Hepatic stellate cell (primary cell): ENCODE measurements at places on chromosomes 2 and 18.
A peak's percentile ranks its signal among the peaks of the same experiment; 100 is the strongest.

DNA sequence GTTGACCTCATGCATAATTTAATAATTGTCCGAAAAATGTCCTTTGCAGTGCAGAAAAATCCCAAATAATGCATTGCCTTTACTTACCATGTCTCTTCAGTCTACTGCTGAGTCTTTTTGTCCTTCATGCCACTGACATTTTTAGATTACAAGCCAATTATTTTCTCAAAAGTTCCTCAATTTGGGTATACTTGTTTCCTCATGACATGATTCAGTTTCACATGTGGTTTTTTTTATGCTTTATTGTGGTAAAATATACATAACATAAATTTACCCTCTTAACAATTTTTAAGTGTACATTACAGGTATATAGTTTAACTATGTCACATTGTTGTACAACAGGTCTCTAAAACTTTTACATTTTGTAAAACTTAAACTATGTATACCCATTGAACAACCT lies 81.0 kb downstream of the EPC2 start:
- DNase-seq, result no peak

GRCh38 chr2:26590508-26590907 lies 50.7 kb downstream of the CIB4 start:
- no peak for DNase-seq

GRCh38 chr2:212938144-212938793 lies 213.1 kb downstream of the IKZF2 start:
- DNase-seq, result no peak

DNA sequence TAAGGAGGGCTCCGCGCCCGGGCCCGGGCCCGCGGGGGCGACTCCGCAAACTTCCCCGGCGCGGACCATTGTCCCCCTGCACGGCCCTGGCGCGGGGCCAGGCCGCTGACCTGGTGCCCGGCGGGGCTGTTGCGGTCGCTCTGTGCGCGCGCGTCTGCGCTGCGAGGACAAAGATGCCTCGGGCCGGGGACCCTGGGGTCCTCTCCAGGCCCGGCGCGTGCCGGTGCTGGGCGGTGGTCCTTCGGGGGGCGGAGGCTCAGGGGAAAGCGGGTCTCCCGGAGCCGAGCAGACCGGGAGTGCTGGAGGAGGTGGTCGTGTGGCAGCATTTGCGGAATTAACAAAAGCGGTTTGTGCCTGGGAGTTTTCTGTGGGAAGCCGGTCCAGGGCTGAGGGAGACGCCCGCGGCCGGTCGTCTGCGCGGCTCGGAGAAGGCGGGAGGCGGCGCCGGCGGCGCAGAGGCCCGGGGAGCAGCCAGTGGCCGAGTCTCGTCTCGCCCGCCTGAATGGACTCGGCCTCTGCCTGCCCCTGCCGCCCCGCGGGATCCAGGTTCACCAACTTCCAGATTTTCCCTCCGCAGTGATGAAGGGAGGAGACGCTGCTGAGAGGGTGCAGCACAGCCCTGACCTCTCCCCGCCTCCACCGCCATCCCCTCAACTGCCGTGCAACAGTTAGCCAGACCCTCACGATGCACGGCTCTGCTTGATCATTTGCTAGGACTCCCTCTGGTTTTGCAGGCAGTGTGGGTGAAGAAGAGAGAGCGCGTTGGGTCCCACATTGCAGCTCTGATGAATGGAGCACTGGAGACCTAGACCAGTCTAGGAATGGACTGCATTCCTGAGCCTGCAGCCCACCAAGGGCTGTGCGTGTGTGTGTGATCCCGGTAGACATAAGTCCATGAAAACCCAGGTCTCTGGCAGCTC lies 705 bp downstream of the EFR3B start:
- DNase-seq, result peak; percentile 44

- DNase-seq, result no peak
Observed at GRCh38 chr2:238024986-238025385, 35.8 kb upstream of the SCLY start.

DNA sequence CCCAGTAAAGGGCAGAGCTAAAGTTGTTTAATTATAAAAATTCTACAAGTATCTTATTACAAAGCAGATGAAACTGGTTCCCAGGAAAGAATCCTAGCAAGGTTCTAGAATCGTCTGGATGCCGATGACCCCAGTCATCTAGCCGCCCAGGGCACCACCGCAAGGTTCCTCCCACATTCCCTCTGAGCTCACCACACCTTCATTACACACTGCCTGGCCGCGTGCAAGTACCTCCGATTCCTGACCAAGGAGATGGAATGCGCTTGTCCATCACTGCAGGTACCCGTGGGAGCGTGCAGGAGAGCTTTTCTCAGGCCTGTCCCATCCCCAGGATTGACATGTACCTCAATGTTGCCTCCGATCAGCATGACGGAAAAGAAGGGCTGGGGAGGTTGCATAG lies 158.5 kb downstream of the LAMA1 start:
- no peak for DNase-seq

GRCh38 chr2:234494361-234495250 lies 2.3 kb downstream of the ARL4C start:
- DNase-seq, result peak; percentile 22

DNA sequence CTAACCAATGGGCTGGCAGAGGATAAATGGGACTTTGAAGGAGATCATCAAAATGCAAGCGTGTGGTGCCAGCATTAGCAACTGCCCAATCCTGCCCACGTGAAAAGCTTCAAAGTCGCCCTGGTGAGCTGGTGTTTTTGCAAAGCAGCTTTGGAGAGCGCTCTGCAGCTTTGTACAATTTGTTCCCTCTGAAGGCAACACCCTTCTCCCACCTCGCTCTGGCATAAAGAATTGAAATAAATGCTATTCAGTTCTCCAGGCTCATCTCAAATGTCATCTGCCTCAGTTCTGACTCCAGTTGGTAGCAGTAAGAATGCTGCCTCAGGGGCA lies 3.5 kb downstream of the COPS9 start:
- DNase-seq, result no peak

DNA sequence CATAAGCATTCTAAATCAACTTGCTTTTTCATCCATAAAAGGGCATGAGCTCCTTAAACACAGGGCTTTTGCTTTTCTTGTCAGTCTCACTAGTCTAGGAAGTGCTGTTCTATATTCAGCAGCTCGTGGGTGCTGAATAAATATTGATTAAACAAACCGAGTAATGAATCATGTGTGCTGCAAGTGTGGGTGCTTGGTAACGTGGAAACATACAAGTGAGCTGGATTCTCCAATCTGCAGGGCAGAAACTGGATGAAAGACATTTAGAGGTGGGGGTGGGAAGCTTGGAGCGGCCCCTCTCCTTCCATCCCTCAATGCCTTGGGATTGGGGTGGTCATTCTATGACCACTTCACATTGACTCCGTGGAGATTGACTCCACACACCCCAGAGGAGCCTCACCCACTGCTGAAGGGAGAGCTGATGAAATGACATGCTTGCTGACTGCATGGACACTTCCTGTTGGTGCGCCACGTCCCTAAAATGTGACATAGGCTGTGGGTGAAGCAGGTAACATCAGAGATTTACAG lies 114.6 kb downstream of the DOCK10 start:
- peak; percentile 56 for DNase-seq

- DNase-seq, result peak; percentile 57
Observed at GRCh38 chr18:57780706-57781347, 22.3 kb downstream of the ATP8B1 start.

DNA sequence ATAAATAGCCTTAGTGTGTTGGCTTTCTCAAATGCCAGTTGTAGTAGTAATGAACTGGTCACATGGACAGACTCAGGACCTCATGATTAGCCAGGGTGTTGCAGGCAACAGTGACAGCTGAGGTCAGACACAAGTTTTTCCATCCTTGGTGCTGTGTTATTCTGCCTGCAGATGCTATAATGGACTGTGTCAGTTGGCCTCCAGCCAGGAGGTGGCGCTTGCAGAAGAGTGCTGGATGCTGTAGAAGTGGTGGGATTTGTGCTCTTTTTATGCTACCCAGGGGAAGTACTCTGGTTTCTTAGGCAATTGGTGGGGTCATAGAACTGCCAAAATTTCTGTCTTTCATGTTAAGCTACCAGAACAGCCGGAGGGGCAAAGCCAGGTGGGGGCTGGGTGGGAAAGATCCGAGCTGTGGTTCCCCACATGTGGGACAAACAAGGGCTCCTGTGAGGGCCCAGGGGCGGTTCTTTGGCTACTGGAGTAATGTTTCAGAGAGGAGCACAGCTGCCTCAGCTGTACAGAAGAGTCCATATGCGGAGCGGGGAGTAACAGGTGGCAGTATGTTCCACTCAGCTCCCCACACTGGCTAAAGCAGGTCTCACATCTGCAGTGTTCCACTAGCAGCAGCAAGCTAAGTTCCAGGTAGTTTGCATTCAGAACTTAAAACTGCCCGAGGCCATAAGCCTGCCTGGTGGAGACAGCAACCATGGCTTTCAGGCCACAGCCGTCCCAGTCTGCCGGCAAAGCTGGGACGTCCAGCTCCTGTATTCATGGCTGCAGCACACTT lies 104.4 kb downstream of the GULP1 start:
- DNase-seq, result no peak

GRCh38 chr2:195683174-195683573 lies 26.1 kb downstream of the SLC39A10 start:
- DNase-seq, result no peak

GRCh38 chr18:13501543-13501887 lies 224.8 kb downstream of the FAM210A start:
- DNase-seq, result no peak

GRCh38 chr2:42047488-42048298 lies at the start of gene PKDCC:
PKDCC (plus strand) TSS chr2:42048021; CDS start chr2:42048200, 179 bp downstream.
- peak; percentile 92 for DNase-seq

DNA sequence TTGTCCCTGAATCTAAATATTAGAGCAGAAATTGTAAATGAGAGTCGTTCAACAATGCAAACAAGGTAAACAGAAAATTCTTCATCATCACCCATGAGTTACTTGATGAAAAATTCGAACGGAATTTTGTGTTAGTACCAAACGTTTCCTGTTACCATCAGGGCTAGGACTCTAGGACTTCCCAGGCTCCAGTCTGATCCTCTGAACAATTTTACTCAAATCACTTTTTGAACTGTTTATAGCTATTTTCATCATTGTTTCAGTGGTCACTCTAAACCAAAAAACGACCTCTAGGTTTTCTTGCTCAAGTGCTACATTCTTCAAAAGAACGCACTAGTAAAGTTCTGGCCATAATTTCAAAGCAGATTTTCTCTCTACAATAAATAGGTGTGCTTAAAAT lies 273.3 kb downstream of the MREG start:
- DNase-seq, result no peak

GRCh38 chr2:75327334-75327733 lies 128.0 kb upstream of the TACR1 start:
- no peak for DNase-seq

- DNase-seq, result no peak
Observed at GRCh38 chr2:11680182-11680900, 10.3 kb upstream of the NTSR2 start.

DNA sequence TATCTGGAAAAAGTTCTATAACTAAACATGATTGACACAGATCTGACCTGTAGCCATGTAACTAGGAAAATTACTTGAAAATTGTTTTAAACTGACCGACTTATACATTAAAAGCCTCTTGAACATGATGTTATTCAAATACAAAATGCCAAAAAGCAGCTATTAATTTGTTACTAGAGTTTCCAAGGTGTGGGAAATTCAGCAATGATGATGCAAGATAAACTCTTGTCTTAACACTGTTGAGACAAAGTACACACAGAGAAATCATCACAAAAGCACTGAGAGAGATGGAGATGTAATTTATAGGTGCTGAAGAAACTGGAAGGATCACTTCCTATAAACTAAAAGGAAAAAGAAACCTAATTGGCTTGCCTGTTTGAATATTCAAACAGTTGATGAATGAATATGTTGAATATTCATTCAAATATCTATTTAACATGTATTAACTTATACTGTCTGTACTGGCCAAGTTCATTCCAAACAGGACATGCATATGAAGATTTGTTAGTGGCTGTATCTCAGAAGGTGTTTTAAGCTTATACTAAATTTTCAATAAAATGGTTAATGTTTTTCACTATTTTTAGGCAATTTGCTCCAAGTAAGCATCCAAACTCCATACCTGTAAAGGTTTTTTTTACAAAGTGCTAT lies 34.6 kb upstream of the WDR75 start:
- no peak for DNase-seq

- no peak for DNase-seq
Observed at GRCh38 chr18:64167408-64167925, 18.6 kb upstream of the LINC00305 start.

- DNase-seq, result peak; percentile 52
Observed at GRCh38 chr18:23166891-23167541, 31.7 kb downstream of the CABLES1 start.

DNA sequence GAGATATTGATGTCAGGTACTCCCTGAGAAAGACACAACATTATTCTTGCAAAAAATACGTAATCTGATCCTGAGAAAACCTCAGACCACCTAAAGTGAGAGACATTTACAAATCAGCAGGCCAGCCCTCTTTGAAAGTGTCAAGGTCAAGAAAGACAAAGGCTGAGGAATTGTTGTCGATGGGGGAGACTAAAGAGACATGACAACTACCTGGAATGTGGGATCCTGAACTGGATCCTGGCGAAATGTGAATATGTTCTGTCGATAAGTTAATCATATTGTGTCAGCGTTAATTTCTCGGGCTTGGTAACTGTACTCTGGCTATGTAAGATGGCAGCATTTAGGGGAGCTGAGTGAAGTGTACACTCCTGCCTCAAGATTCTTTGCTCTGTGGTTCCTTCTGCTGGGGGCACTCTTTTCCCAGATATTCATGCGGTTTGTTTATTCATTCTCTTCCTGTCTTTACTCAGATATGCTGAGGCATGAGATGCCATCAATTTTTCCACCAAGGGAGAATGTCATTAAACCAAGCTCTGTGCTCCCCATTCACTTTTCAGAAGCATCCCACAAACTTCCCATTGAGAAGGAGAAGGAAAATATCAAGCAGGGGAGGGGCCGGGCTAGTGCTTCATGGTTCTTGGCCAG lies 154.9 kb downstream of the CAPN13 start:
- DNase-seq, result no peak

GRCh38 chr2:152716805-152717227 lies 445 bp downstream of the PRPF40A start:
- DNase-seq, result peak; percentile 0

GRCh38 chr2:28408764-28409599 lies 16.3 kb downstream of the FOSL2 start:
- no peak for DNase-seq

DNA sequence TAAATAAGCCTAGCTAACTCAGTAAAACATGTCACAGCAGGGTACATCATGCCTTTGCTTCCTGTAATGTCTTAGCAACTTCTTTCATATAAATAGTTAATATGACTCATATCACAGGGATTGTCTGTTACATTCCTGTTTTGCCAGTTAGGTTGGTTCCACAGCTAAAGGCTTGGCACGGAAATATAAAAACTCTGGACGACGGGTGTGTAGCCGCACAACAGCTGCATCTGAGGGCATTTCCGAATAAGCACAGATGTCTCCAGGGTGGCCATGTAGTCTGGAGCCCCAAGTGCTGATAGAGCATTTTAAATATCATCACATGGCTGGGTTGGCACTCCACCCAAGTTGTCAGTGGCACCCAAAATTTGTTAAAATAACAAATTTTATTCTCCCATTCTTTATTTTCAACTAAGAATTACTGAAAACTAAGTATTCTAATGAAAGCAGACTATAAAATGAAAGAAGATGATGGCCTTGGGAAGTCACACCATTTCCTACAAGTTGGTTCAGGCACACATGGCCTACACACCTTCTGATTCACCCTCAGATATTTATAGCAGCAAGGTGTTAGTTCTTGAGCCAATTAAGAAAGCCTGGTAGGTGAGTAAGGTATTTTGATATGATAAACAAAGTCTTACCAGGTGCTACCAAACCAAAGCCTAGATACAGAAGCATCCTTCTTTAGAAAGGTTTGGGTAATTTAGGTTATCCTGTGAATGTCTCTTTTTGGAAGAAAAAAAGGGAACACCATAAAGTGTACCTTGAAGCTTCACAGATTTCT lies 61.8 kb upstream of the STK17B start:
- DNase-seq, result peak; percentile 44

GRCh38 chr2:18762667-18763066 lies 173.3 kb upstream of the NT5C1B start:
- DNase-seq, result no peak
